ENCODE measurements at places on chromosomes 2 and 18.

DNA sequence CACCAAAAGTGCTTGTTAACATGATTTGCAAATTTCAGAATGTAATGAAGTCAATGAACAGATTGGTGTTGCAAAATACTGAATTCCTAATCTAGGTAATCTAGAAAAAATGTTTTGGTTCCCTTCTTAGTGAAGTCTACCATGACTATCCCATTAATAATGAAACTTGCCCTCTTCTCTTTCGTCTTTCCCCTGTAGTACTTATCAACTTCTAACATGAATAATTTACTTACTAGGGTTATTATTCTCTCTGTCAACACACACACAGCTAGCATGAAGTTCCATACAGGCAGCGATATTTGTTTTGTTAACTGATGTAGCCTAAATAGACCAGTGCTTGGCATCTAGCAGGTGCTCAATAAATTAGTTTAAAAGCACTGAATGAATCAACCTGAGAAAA is 160.2 kb downstream of the NCK2 start:
- DNase-seq = no peak

DNA sequence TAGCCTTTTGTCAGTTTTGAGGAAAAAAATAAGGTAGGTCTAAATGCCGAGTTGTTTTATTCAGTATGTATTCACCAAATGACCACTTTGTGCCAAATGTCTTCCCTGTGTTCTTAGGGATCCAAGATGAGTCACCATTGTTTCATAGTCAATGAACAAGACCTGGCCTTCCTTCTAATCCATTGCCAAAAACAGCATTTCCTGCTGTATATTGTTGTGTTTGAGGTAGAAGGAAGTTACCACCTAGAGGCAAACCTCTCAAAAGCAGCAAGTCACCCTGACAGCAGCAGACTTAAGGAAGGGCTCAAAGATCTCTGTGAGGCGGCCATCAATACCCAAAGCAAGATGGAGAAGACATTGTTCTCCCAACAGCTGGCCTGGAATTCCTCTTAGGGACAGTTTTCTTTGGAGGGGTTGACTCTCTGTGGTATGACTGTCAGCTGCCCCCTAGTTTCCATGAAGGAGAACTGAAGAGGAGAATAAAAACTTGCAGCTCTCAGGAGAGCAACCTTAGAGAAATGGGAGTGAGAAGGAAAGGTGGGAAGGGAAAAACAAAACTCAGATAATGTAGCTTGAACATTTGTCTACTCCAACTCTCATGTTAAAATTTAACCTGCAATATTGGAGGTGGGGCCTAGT is 328.3 kb downstream of the LRATD1 start:
- peak; percentile 84 for DNase-seq

GRCh38 chr2:129720360-129720759 is 259.1 kb upstream of the RAB6C start:
- no peak for DNase-seq

DNA sequence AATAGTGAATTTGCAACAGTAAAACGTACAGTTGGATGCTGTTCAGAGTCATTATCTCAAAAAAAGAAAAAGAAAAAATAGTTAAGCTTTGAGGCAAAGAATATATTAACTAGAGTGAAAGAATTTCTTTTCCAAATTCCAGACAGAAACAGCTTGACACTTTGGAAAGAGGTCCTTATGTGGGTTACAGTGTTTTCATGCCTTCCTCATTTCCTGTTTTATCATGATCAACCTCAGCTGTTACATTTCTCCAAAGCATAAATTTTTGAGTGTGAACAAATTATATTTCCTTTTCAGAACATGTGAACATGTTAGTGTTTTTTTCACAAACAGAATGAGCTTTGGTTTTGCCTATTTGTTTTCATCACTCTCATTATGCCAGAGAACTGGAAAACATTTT is 13.6 kb downstream of the FRZB start:
- no peak for DNase-seq

DNA sequence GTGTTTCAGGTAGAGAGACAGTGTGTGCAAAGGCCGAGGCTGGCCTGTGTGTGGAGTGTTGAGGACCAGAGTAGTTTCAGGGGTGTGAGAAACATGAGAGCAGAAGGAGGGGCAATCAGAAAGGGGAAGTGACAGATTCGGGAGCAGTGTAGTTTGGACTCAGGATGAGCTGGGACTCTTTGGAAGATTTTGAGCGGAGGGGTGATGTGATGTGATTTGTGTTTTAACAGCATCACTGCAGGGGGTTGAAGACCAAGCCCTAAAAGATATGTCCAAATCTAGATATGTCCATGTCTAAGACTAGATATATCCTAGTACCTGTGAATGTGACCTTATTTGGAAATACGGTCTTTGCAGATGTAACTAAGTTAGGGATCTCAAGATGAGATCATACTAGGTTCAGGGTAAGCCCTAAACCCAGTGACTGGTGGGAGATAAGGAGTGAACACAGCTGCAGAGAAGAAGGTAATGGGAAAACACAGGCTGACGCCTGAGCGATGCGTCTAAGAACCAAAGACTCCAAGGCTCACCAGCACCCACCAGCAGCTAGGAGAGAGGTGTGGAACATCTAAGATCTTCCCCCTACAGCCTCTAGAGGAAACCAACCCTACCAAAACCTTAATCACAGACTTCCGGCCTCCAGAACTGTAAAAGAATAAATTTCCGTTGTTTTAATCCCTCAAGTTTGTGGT is 38.5 kb upstream of the MYO3B start:
- DNase-seq = no peak

GRCh38 chr2:18703555-18703954 is 114.2 kb upstream of the NT5C1B start:
- no peak for DNase-seq

GRCh38 chr2:120237491-120237902 is 14.3 kb upstream of the TMEM185B start:
- DNase-seq = peak; percentile 41

- no peak for DNase-seq
Measured at GRCh38 chr2:98730053-98730706, 752 bp downstream of the MGAT4A start.

- no peak for DNase-seq
Measured at GRCh38 chr2:229905601-229906000, 16.2 kb downstream of the TRIP12 start.

- no peak for DNase-seq
Measured at GRCh38 chr2:38863061-38863695, 12.6 kb downstream of the DHX57 start.

GRCh38 chr18:56285387-56286065 is 352.9 kb downstream of the TXNL1 start:
- DNase-seq = peak; percentile 4

DNA sequence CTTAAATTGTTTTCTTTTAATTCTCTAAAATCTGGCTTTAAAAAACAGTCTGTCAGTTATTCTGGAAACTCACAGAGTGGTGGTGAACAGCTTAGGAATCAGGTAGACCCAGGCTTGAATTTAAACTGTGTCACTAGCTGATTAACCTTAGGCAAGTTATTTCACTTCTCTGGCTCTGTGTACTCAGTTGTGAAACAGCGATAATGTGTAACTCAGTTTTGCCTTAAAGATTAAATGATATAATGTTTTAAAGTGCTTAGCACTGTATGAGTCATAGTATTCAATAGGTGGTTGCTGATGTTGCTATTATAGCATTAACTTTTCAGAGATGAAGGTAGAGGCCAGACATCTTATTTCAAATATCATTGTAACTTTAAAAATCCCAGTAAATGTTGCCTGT is 40.7 kb downstream of the PKP4 start:
- DNase-seq = peak; percentile 95

DNA sequence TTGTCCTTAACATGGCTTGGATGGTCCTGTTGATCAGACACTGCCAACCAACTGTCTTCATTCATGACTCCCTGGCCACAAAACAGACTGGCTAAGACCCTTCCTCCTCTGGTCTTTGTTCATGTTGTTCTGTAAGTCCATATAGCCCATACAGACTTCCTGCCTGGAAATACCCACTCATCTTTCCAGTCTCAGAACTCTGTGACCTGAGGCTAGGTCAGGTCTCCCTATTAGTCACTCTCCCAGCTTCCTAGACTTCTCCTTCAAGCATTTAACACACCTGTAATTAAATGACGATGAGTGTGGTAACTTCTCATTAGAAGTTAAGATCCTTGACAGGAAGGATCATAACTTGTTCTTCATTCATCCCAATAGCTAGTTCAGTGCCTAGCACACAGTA is 56.3 kb downstream of the CCDC93 start:
- peak; percentile 72 for DNase-seq

- DNase-seq = no peak
Measured at GRCh38 chr2:99561804-99562203, 72.0 kb upstream of the REV1 start.

GRCh38 chr2:205696927-205697441 is 14.7 kb downstream of the NRP2 start:
- DNase-seq = no peak

DNA sequence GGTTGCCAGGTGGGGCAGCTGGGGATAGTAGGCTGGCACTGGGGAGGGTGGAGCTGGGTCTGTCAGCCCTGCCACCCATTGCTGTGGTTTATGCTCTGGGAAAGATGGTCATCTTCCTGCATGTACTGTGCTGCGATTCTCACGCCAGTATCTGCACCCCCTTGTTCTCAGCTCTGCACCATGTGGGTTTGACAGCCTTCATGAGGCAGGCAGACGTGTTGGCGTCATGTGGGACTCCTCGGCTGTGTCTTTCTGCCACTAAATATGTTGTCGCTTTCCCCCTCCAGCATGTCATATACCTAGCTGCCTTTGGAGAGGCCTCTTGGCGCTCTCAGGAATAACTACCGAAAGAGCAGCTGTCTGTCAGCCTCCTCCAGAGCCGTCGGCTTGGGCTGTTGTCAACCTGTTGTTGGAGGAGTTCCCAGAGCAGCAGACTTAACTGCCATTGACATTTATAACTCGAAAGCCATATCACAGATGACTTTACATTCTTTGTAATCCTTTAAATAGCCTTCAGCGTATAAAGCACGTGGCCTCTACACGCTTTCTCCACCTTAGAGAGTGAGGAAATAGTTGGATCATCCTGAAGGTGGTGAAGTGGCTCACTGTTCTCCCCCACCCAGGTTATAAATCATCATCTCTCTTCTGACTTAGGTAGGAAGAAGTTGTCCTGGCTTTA is 80.4 kb upstream of the MGAT5 start:
- DNase-seq = peak; percentile 87

DNA sequence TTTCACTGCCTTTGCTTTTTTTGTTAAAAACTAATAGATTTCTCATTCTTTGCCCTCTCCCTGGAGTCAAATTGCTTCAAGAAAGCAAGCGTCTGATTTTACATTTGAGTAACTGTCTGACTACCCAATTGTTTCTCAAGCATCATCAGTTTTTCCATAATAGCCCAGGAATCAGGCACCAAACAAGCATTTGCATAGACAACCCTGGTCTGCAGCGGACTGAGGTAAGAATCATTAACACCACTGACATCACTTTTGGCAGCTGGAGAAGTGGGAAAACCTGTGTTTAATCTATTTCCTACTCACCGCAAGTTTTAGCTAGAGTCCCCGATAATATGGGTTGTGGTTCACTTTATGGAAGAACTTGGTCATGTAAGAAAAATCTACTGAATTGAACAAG is 55.7 kb downstream of the IRS1 start:
- DNase-seq = no peak

GRCh38 chr2:56940054-56940453 is 756.3 kb downstream of the CCDC85A start:
- no peak for DNase-seq

GRCh38 chr2:197377670-197378069 is 57.2 kb downstream of the SF3B1 start:
- no peak for DNase-seq

- DNase-seq = no peak
Measured at GRCh38 chr2:5693287-5694201, 1.4 kb downstream of the SOX11 start.

- no peak for DNase-seq
Measured at GRCh38 chr2:58800881-58801280, 559.8 kb upstream of the FANCL start.

DNA sequence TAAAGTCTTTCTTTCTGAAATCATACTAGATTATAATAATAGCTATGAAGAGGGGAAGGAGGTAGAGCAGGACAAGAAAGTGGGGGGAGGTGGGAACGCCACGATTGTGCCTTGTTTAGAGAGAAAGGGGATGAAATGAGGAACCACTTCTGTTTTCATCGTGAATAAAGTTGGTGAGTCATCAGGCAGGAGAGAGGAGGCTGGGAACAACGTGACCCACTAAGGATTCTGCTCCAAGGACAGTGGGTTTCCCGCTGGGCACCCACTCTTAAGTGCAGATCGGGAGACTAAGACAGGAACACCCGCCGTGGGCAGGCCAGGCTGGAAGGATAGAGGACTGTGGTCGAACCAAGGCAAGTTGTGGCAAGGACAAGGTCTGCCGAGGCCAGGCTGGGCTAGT is 158.2 kb downstream of the L3MBTL4 start:
- DNase-seq = no peak

DNA sequence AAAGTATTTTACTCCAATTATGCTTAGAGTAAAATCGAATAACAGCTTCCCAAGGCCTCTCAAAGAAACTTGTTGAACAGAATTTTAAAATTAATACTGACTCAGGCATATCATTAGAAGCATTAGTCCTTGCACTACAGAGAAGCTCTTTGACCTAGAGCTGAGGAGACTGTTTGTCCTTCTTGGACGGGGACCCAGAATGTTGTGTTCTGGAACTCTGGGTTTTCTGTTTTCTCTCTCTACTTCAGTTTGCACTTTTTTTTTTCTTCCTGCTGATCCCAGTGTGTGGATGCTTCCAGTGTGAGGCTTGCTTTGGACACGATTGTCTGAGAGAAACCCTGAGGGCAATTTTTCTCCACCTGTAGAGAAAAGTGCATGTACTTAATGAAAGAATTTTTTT is 847.6 kb downstream of the SOCS6 start:
- no peak for DNase-seq

DNA sequence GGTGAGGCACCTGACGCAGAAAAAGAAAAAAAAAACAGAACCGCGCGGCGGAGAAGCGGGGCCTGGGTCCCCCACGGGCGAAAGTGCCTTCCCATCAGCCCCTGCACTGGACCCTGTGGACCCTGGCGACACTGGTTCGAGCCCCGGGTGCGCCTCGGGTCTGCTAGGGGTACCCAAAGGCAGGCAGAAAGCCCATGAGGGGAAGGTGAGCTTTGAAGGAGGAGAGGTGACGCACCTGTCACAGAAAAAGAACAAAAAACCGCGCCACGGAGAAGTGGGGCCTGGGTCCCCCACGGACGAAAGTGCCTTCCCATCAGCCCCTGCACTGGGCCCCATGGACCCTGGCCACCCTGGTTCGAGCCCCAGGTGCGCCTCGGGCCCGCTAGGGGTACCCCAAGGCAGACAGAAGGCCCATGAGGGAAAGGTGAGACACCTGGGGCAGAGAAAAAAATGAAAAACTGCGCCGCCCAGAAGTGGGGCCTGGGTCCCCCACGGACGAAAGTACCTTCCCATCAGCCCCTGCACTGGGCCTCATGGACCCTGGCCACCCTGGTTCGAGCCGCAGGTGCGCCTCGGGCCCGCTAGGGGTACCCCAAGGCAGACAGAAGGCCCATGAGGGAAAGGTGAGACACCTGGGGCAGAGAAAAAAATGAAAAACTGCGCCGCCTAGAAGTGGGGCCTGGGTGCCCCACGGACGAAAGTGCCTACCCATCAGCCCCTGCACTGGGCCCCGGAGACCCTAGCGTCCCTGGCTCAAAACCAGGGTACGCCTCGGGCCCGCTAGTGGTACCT is 227.4 kb downstream of the CCDC74A start:
- DNase-seq = no peak

GRCh38 chr2:239163688-239164334 is 237.0 kb downstream of the HDAC4 start:
- no peak for DNase-seq
